Stimulated activated naive CD4-positive, alpha-beta T cell treated with Interleukin-2 at 50 U/mL for 16 hours (primary cell): ENCODE measurements at places on chromosomes 1 and 21.

GRCh38 chr1:68046885-68047658 is 3.4 kb downstream of the DIRAS3 start:
- no peak for DNase-seq

- no peak for DNase-seq
Observed at GRCh38 chr1:234776256-234776875, 166.4 kb upstream of the IRF2BP2 start.

DNA sequence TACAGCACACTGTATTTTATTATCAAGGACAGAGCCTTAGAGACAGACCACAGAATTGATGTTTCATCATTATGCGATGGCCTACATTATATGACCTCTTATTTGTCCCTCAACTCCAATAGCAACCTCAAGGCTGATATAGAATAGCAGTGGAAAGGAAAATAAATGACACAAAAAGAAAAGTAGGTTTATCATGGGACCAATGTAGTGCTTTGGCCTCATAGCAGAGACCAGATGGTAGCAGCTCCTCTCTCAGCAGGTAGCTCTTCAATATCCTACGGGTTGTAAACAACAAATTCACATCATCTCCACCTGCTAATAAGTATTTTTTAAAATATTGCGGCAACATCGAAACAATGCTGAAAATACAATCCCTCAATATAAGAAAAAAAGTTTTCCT is 25.2 kb downstream of the ANP32E start:
- DNase-seq = no peak

DNA sequence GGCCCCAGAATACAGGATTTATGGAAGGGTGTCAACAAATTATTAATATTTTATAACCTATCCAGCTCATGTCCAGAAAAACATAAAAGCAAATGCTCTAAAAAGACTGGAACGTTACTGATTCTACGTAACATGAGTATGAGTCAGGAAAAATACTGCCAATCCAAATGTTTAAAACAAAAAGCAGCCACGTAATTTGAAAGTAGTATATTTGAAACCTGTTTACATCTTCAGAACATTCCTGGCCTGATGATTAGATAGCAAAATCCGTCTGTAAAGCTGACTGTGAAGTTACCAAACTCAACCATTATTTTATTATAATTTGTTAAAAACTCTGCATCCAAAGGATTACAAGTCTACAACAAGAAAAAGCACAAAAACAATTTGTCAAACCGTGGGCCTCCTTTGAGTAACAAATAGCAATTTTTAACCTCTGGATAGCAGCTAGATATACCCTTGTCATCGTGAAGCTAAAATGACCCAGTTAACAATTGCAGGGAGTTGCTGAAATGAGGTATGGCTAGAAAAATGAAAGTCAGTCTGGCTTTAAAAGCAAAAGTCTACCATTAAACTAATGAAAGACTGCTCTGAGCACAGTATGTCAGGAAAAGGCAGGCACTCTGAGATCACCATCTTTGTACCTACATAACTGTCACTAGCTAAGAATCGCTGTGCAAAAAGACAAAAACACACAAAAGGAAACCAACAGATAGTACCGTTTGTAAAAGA is 1.2 kb downstream of the UBR4 start:
- DNase-seq = no peak

- no peak for DNase-seq
Observed at GRCh38 chr1:21811875-21812305, at the start of gene LDLRAD2. TSS of gene LDLRAD2 (plus strand) at chr1:21812265. CDS start at chr1:21812452, 187 bp downstream.

GRCh38 chr1:228902781-228903433 is 167.6 kb downstream of the RHOU start:
- DNase-seq = no peak

DNA sequence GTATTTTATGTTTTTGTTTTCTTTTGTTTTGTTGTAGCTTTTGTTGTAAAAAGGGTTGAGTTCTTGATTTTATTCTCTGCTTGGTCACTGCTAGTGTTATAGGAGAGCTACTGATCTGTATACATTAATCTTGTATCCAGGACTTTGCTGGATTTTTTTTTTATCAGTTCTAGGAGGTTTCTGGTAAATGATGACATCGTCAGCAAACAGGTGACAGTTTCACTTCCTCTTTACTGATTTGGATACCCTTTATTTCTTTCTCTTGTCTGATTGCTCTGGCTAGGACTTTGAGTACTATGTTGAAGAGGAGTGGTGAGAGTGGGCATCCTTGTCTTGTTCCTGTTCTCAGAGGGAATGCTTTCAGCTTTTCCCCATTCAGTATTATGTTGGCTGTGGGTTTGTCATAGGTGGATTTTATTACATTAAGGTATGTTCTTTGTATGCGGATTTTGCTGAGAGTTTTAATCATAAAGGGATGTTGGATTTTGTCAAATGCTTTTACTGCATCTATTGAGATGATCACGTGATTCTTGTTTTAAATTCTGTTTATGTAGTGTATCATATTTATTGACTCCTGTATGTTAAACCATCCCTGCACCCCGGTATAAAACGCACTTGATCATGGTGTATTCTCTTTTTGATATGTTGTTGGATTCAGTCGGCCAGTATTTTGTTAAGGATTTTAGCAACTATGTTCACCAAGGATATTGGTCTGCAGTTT is 905.7 kb downstream of the LTN1 start:
- no peak for DNase-seq

GRCh38 chr1:202662081-202662480 is 48.2 kb downstream of the SYT2 start:
- DNase-seq = no peak

DNA sequence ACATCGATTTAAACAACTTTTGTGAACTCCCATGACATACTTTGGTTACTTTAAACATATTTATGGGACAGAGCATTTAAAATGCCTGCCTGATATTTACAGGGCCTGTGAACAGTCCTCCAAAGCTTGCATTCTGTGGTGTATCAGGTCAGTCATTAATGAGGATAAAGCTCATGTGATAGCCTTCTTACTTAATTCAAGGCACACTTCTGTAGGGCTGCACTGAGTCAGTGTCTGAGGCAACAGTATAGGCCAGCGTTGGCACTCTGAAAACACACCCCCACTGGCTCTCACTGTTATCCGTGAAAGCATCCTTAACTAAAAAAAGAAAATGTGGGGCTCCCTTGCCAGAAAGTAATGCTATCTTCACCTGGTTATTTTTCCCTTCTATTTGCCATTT is 200.0 kb downstream of the NFIA start:
- no peak for DNase-seq

DNA sequence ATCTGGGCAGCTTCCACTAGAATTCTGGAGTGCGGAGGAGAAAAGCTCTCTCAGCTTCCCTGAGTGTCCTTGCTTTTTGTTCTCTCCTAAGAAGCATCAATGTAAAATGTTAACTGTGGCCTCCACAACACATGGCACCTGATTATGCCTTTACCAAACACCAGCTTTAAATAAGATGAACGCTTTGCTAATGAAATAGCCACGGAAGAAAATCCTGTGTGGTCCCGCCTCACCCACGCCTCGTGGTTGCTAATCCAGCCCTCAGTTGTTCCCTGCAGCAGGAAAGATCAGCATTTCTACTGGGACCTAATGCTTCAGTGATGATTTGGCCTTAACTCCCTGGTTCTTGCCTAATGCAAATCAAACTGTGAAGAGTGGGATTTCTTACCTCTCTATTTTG is 1.8 kb upstream of the ERG start:
- DNase-seq = no peak

GRCh38 chr1:3432306-3432705 is 22.2 kb upstream of the ARHGEF16 start:
- DNase-seq = no peak

GRCh38 chr1:180178511-180179161 is 24.0 kb downstream of the QSOX1 start:
- DNase-seq = peak; percentile 29

DNA sequence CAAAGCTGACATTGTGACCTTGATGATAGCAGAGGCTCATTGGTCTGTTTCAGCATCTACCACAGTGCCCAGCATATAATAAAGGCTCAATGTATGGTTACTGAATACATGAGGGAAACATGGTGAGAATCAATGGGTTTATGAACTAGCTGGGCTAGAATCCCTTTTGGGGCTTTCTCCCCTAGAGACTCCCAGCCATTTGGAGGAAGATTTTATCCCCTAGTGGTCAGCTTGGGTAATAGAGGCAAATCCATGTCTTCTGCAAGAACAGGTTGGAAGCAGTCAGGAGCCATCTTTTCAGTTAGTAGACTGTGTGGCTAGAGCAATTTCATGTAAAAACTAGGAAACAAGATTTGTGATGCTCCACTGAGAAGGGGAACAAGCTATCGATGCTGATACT is 15.8 kb upstream of the REG4 start:
- no peak for DNase-seq

- DNase-seq = no peak
Observed at GRCh38 chr1:162551969-162552683, 9.4 kb upstream of the UAP1 start.

GRCh38 chr1:97424209-97424608 is 496.6 kb downstream of the DPYD start:
- DNase-seq = no peak

GRCh38 chr1:239725933-239726332 is 339.6 kb downstream of the CHRM3 start:
- DNase-seq = no peak

GRCh38 chr1:46289976-46290375 is 13.4 kb downstream of the LRRC41 start:
- no peak for DNase-seq

- no peak for DNase-seq
Observed at GRCh38 chr1:63063367-63063766, 259.0 kb upstream of the FOXD3 start.

- no peak for DNase-seq
Observed at GRCh38 chr1:167473761-167474160, 44.6 kb downstream of the CD247 start.

DNA sequence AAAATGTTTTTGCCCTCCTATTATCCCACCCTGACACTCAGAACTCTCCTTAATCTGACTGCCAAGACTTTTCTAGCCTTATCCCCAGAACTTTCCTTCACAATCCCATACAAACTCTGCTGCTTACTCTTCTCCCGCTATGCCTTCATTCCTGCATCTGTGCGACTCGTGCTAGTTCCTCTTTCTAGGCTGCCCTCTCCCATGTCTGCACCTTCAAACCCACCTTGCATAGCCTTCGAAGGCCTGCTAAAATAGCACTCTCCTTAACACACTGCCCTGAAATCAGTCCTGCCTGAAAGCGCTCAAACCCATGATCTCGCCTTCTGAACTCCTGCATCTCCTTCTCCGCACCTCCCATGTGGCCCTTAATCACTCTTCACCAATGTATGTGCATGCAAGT is 2.5 kb upstream of the NCF2 start:
- no peak for DNase-seq

DNA sequence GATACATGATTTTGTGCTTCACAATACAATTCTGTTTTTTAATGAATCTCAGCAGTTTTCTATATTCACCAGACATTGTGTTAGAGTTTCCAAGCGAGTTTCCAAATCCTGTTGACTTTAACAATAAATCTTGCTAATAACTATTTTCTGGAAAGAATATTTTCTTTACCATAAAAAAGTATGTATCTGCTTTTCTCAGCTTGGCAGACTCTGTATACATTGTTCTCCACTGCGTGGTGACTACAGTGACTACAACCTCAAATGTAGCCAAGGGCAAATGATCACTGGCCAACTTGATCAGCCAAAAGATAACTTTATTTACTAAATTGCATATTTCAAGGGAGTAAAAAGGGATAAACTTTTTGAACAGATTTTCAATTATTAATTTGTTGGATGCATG is 325.9 kb upstream of the ADAMTS5 start:
- DNase-seq = no peak

GRCh38 chr1:85654066-85654782 is 54.0 kb downstream of the ZNHIT6 start:
- DNase-seq = no peak

DNA sequence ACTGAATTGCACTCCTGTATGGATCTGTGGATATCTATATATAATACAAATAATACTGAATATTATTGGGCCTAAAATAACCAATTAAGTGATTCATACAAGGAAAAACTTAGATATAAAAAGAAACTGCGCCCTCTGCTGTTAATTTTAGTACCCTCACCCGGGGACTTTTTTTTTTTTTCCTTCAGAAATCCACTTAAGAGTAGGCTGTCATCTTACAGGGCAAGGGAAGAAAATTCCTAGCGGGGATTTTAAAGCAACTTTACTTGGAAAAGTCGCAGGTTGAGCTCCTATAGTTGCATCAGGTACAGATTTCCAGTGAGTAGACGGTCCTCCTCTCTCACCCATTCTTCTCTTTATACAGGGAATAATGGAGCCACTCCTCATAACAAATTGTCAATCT is 1.3 kb downstream of the NTNG1 start:
- no peak for DNase-seq
